ENCODE measurements at places on chromosomes 16 and 17.
A peak's percentile ranks its signal among the peaks of the same experiment; 100 is the strongest.

DNA sequence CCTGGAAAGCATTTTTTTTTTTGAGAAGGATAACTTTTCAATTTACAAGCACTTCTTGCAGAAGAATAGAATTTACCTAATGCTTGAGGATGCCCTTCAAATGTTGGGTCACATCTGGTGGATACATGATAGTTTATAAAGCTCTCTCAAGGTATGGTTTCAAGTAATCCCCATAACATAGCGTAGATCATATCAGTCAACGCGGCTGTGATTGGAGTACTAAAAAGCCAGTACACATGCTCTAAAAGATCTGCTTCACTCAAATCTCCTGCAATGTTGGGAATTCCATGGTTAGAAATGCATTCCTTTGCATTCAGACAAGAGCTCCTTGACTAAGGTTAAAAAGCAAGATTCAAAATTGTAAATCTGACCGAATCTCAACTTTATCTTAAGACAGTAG, 3.9 kb upstream of the KCNJ16 start:
- DNase-seq = no peak

DNA sequence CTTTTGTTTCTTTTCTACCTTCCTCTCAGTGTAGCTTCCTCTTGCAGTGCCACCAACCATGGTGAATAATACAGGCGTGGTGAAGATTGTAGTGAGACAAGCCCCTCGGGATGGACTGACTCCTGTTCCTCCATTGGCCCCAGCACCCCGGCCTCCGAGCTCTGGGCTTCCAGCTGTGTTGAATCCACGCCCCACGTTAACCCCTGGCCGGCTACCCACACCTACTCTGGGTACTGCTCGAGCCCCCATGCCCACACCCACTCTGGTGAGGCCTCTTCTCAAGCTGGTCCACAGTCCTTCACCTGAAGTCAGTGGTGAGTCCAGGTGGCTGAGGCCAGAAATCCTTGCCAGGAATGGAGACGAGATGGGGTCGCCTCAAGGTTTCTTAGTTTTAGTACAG, 23.9 kb downstream of the SRCAP start:
- no peak for DNase-seq

- no peak for DNase-seq
Observed at GRCh38 chr17:32315171-32315570, 26.8 kb downstream of the C17orf75 start.

DNA sequence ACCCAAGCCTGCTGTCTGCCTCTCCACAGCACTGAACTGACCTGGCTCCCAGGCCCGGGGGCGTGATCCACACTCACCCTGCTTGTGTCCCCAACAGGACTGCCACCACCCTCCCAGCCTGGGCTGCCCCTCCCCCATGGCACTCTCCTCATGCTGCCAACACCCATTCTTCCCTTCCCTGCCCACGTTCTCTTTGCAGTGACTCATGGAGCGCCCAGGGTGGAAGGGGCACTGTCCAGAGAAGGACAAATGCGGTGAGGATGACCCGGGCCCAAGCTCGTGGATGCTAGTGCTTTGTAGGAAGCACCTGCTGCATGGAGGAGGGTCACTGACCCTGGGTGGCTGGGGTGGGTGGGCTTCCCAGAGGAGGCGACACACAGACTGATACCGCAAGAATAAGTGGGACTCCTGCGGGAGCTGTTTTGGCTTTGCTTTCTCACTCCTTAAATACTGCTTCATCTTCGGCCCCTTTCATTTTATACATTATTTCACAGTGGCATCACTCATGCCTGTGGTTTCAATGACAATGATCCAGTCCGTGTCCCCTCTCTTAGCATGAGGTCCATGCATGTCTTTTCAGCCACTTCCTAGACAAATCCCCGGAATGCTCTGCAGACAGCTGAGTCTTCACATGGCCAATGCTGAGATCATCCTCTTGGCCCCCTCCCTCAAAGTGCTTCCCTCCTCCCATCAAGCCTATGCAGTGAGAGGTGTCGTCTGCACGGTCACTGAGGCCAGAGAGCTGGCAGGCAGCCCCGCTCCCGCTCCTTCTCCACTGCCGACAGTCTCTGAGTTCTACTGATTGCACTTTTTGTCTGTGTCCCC, 17.6 kb downstream of the CDK5R1 start:
- no peak for DNase-seq

GRCh38 chr17:44084131-44084538, 13.6 kb downstream of the G6PC3 start:
- peak; percentile 47 for DNase-seq

GRCh38 chr16:88731699-88732098, 25.4 kb downstream of the CTU2 start:
- DNase-seq = no peak

- no peak for DNase-seq
Observed at GRCh38 chr17:81060416-81060815, 25.5 kb downstream of the BAIAP2 start.

DNA sequence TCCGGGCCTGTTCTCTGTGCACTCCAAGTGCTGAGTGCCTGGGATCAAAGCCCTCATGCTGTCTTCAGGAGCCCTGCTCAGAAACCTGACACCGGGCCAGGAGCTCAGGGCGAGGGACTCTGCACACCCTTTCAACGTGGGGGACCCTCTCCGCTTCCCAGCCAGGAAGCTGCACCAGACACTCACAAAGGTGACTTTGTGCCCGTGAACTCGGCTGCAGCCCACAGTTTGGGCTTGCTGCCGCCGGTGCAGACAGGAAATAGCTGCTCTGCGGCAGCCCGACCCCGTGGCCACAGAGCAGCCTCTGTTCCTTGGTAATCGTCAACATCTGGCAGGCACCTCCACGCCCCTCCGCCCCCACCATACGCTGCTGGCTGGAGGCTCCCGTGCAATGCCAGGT, 93.4 kb upstream of the METRNL start:
- peak; percentile 45 for DNase-seq

- no peak for DNase-seq
Observed at GRCh38 chr16:87161822-87162676, 155.1 kb downstream of the C16orf95 start.

GRCh38 chr16:84380405-84380804, 12.1 kb downstream of the ATP2C2 start:
- DNase-seq = no peak

GRCh38 chr16:5442054-5442453, 344.5 kb upstream of the EEF2KMT start:
- DNase-seq = no peak

DNA sequence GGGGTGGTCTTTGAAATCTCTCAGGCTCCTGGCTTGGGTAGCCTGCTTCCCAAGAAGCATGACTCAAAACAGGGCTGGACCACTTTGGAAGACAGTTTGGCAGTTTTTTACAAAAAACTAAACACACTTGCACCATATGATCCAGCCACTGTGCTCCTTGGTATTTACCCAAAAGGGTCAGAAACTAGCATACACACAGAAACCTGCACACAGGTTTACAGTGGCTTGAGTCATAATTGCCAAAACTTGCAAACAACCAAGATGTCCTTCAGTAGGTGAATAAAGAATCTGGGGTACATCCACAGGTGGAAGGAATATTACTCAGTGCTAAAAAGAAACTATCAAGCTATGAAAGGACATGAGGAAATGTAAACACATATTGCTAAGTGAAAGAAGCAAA, 323.2 kb upstream of the CDH5 start:
- no peak for DNase-seq

- DNase-seq = peak; percentile 55
Observed at GRCh38 chr16:29784157-29784556, 6.1 kb downstream of the ZG16 start.

DNA sequence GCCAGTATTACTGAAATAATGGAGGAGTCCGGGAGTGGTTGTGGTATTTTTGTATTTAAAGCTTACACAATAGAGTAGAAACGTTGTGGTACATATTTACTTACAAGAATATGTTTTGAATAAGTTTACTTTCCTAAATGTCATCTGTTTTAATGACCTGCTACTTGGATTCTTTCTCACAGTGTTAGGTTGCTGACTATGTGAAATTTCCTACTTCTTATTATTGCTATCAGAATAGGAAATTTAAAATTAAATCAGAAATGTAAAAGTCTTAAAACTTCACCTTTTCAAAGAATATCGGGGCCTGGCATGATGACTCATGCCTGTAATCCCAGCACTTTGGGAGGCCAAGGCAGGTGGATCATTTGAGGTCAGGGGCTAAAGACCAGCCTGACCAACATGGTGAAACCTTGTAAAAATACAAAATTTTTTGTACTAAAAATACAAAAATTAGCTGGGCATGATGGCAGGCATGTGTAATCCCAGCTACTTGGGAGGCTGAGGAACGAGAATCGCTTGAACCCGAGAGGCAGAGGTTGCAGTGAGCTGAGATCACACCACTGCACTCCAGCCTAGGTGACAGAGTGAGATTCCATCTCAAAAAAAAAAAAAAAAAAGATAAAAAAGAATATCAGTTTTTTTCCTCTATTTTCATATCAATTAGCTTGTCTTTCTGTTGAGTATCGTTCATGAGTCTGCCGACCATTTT, 77.8 kb downstream of the VMP1 start:
- peak; percentile 25 for DNase-seq

- peak; percentile 22 for DNase-seq
Observed at GRCh38 chr17:56913353-56913866, 439 bp downstream of the TRIM25 start.

- DNase-seq = no peak
Observed at GRCh38 chr17:4162775-4163466, 19.9 kb downstream of the CYB5D2 start.

DNA sequence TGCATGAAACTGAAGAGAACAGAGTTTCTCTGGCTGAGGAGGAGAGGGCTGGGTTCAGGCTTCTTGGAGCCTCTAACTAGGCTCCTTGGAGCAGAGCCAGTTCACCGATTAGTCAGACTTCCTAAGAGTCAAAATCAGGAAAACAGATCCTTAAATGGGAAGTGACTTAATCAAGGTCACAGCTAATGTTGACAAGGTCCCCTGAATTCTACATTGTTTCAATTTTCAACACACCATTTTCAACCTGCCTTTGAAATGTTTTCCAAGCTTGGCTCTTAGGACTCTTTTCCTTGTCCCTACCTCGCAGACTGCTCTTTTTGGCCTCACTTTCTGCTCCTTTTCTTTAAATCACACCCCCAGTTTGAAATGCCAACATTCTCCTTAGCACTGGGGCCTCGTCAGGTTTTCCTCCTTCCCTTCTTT, 16.3 kb downstream of the MYL4 start:
- no peak for DNase-seq

DNA sequence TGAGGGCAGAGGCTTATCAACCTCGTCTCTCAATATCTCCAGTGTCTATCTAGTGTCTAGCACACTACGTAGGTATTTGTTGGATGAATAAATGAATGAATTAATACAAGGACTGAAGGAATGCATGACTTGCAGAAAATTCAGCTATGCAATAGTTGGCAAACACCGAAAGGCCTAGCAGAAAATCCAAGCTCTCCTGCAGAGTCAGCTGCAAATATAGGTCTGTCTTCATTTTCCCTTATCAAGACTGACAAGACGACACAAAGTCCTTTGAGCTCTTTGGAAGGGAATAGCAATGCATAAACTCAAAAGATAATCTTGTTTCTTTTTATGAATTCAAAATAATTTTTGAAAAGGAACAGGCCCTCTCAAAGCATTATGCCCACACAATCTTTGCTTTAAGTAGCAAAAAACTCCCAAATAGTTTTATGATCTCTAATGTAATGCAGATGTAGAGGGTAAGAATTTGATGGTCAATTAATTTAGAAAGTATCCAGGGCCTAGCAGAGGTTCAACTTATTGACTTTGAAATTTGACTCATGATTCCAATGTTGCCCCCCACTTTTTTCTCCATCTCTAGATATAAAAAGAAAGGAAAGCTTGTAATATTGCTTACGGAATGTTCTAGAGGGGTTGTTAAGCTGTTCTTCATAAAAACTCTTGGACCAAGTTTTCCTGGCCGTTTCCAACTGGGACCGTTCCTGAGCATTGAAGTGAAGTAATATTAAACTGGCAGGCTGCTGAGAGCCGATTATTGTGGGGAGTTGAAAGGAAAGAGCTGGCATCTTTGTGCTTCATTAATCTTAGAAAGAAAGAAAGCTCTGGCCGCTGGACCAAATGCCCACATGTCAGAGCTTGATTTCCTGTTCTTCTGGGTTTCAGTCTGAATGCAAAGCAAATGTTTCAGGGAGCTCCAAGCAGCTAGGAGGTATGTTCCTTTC, 227.3 kb downstream of the HS3ST3A1 start:
- DNase-seq = no peak

GRCh38 chr17:42197564-42198156, 3.4 kb upstream of the GHDC start:
- DNase-seq = no peak

GRCh38 chr17:41178843-41179616, 1.0 kb upstream of the KRTAP4-2 start:
- no peak for DNase-seq

- peak; percentile 49 for DNase-seq
Observed at GRCh38 chr16:4426021-4426684, 485 bp downstream of the DNAJA3 start.

DNA sequence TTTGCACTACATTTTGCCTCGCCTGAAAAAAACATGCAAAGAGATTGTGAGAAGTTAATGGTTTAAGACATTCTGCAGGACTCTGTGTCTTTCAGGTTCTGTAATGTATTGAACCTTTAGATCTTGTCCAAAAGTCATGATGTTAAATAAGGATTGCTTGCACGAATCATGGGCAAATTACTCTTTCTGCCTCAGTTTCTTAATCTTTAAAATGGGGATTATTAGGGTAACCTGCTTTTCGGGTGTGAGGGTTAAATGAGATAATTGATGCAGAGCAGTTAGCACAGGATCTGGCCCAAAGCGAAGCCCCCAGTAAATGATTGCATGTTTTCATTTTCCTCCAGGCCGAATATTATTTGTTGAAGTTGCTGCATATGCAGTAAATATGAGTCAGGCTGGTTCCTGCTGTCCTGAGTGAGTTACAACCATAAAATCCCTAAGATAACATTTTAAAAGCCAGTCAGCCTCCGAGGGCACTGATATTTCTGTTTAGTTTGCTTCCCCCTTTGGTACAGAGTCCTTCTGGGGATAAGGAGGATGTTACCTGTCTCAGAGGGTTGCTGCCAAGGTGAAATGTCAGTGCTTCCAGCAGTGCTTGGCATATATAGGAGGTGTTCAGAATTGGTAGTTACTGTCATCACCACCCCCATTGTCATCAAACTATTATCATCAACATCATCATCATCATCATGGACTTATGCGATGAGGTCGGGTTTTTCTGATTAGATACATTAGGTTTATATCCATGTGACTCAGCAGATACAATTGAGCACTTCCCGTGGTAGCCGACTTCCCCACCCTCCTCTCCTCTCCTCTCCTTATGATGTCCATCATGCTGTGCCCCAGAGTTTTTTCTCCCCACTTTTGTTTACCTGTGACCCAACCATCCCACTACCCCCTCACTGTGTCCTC, 20.6 kb upstream of the ARHGAP17 start:
- no peak for DNase-seq

DNA sequence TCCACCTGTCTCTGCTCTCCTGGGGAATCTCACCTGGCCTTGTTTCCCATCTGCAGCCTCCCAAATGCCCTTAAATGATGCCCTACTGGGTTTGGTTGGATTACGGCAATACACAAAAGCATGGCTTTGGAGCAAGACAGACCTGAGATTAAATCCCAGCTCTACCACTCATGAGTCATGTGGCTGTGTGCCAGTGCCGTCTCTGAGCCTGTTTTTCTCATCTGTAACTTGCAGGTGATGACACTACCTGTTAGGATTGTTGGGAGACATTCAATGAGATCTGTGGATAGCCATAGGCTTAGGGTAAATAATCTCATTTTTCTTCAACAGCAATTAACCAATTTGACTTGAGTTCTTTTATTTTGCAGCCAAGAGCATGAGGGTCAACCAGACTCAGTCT, 240.3 kb downstream of the MAF start:
- DNase-seq = no peak

GRCh38 chr17:29180034-29180787, at the start of gene MYO18A:
MYO18A (minus strand) TSS chr17:29180398; CDS start chr17:29166940, 13,458 bp downstream.
- DNase-seq = peak; percentile 81

Measured in stimulated activated CD4-positive, alpha-beta T cell treated with anti-CD3 and anti-CD28 coated beads, Interleukin-4, amount 100 ng/mL, for 24 hours (primary cell).